ENCODE measurements at places on chromosomes 1 and 21.

- DNase-seq: no peak
Measured at GRCh38 chr1:7198664-7199063, 413.4 kb downstream of the CAMTA1 start.

DNA sequence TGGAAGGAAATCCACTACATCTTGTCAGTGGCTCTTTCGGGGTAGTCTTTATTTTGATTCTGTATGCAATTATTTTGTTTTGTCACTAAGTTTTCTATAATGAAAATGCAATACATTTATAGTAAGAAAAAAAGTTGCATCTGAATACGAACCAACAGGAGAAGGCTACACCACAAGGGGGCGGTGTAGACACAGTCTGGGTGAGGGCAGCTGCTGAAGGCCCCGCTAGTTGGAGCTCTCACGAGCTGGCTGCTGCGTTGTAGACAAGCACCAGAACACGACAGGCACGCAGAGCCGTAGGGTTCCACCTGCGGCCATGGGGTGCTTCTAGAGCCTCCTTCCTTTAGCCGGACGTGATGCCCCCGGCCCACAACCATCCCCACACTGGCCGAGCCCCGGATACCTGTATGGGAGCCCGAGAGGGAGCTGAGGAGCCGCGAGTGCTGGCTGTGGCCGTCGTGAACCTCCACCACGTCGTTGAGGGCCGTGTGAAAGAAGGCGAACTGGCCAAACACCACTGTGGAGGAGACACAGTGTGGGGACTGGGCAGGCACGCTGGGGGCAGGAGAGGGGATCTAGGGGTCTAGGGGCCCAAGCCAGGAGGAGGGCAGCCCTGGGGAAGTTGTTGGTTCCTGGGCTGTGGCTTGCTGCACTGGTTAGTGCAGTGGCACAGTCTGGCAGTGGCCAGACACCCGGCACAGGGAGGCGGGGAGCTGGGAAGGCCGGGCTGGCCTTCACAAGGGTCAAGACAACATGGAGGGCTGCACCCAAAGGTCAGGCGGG, 160.8 kb downstream of the ZSCAN20 start:
- DNase-seq: peak; percentile 85

GRCh38 chr21:37861561-37861960, 54.7 kb downstream of the KCNJ6 start:
- DNase-seq: no peak

GRCh38 chr1:42680921-42681683, 1.1 kb upstream of the YBX1 start:
- DNase-seq: peak; percentile 49

DNA sequence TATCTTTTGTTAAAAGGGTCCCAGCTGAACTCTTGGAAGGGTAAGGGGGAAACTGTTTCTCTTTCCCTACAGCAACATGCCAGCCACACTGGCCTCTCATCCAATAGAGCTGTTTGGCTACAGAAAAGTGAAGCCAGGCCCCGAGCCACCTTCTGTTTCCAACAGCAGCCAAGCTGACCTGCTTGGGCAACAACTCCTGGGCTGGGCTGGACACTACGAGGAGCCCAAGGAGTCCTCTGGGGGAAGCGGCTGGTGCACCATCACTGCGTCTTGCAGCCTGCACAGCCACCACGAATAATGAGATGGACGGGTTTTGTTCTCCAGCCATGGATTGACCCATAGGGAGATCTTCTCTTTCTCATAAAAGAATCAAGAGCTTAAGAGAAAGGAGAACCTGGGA, 624.9 kb downstream of the NPHP4 start:
- DNase-seq: no peak

DNA sequence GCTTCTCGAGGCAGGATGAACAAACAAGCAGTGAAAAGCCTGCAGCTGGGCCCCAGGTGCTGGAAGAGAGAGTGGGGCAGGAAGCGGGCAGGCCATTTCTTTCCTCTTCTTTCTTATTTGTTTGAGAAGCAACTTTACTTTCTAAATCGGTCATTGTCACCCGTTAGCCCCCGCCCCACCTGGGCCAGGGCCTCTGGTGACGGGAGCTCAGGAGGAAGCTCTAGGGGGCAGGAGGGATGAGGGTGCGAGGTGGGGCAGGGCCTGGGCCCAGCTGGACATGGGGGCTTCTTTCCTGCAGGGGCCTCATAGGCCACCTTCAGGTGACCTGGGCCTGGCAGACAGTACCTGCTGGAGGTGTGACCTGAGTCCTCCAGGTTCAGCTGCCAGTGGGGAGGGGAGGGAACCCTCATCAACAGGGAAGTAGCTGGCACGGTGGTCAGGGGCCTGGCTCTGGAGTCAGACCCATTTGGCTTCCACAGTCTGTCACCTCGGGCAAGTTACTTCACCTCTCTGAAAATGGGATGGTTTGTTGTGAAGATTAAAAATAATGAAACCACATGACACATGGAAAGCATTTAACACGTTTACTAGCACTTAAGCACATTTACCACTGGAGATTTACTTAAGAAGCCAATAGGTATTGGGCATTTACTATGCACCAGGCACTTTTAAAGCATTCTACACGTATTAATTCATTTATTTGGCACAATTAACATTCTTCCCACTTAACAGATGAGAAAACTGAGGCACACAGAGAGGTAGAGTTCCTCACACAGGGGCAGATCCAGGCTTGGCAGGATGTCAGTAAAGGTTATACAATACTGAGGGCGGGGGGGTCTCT, 54.1 kb upstream of the ID3 start:
- peak; percentile 65 for DNase-seq

GRCh38 chr1:53350853-53351767, 23.2 kb upstream of the LRP8 start:
- no peak for DNase-seq

DNA sequence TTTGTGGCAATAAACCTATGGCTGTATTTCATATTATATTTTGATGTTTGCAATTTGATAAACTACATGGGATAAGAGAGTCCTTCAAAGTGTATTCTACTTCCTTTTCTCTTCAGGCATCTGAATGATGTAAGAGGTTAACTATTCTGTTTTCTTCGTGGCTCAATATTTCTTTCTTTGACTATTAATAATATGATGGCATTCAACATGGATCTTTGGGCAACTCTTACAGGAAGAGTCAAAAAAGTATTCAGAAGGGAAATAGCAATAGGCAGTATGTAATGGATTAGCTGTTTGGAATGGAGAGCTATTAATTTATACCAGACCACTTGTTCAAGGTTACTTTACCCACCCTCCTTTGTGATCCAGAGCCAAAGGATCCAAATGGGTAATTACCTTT, 74.4 kb downstream of the HMCN1 start:
- no peak for DNase-seq

- no peak for DNase-seq
Measured at GRCh38 chr1:202107321-202107761, 15.4 kb upstream of the GPR37L1 start.

DNA sequence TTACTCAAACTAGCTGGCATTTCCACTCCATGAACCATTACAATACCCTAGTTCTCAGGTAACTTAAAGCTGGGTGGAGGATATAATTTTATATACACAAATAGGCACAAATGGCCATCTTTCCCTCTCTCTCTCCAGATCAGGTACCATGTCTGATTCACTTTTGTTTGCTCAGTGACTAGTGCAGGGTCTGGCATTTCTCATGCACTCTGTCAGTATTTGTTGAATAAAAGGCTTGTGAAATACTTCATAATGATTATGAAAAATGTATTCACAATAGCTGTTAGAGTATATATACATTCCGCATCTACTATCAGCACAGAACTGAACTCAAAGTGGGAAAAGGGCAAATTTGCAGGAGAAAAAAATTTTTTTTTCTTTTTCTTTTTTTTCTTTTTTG, 510.2 kb upstream of the USP24 start:
- no peak for DNase-seq

DNA sequence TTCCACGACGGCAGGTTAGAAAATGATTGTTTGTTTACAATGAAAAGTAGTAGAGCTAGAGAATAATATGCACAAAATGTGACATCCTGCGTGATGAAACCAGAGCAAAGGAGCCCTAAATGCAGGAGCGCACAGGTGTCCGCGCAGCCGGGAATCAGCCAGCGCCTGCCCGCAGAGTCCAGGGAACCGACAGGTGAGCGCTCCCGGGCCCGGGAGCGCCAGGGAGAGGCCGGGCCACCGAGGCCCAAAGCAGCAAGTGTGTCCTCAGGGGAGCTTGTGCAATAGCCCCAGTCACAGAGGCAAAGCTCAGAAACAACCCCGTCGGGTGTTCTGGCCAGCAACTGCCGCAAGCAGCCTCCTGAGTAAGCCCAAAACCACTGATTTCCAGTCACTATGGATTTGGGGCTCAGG, 789 bp upstream of the GALE start:
- peak; percentile 32 for DNase-seq

DNA sequence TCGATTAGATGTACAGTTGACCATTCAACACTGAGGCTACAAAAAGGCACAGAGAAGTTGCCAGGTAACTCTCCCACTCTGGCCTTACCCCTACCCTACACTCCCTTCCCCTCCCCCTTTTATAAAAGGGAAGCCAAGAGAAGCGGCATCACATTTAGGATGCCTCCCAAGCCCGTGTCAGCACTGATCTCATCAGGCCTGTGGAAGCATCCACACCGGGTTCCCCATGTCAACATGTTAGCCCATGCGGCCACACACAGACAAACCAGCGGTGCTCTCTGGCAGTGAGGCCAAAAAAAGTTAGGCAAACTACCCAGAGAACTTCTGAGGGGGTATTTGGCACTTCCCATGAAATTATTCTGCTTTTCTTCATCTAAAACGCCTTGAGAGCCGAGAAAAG, 29.9 kb downstream of the BCAR3 start:
- no peak for DNase-seq

GRCh38 chr1:119286587-119287181, 81.9 kb upstream of the HAO2 start:
- DNase-seq: peak; percentile 31

GRCh38 chr1:99768524-99769245, 2.2 kb upstream of the FRRS1 start:
- DNase-seq: no peak

DNA sequence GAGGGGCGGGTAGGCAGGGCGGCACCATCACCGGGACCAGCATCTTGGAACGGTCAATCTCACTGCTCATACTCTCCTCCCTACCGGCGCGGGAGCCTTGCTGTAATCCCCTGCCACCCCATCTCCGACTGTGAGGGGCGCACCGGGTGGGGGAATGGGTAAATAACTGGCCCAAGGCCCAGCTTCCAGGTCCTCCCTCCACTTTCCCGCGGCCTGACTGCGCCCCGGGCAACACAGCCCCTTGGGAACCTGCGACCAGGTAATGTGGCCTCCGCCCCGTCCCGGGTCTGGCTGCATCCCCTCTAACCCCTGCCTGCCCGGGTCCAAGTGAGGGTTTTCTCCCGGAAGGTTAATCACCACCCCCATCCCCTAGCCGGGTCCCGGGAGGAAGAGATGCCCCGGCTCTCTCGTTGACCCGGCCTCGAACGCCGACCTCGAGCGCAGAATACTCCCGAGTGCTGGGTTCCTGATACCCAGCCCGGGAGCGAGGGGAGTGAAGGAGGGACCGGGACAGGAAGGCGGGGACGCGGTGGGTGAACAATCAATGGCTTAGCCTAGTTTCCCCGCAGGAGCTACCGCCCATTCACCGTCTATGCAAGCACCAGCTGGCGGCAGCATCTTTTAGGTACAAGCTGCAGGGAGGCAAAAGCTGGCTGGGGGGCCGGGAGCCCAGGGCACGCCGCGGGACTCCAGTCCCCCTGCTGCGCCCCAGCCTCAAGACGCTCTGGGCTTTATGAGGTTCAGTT, 5.9 kb upstream of the LHX9 start:
- peak; percentile 56 for DNase-seq
